ENCODE measurements at places on chromosomes 5 and 9.

DNA sequence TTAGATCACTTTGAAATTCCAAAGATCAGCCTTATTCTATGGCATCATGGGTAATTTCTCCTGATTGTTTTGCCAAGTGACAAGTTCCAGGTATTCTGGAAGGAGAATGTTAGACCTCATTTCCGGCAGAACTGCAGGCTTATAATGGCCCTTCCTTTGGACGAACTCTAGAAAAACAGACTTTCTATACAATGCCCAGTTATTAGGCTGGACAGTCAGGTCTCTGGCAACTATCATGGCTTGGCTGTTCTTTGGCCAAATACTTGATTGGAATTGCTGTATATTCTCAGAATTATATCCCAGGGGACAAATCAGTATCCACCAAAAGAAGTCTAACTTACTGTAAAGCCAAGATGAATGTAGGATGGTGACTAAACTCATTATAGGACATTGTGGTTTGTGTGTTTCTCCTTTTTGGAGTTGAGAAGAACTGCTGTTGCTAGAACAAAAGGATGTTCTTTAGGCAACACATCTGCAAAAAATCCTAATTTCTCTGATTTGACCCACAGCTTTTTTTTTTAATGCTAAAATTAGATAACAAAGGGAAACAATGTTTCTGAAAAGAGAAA lies 69.0 kb downstream of the ADAMTSL1 start:
- peak; percentile 26 for DNase-seq

DNA sequence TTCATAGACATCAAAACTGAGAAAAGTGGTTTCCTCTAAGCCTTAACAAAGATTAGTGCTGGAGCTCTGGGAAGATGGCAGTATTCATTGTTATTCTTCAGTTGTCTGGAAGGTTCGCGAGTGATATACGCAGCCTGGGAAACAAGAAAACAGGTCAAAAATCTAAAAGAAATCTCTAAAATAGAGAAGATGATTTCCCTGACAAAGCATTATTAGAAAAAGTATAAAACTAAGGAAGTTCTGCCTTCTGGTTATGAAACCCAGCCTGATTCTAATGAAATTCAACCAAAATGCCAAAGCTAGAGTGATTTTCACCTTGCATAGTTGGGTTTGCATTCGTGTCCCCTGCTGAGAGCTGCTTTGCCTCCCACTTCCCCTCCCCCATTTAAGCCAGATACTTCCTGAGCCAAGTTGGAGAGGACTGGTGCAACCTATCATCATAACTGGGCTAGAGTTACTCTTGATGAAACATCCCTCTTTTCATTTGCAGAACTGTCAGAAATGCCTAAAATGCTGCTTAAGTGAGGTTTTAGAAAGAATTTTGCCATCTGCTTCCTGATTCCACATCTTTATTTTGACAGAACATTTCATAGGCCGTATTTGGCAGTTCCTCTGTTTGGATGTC lies 48.4 kb downstream of the NDFIP1 start:
- DNase-seq, result peak; percentile 38

- no peak for DNase-seq
Measured at GRCh38 chr5:149294872-149295829, 23.5 kb downstream of the AFAP1L1 start.

- DNase-seq, result peak; percentile 38
Measured at GRCh38 chr9:97695995-97696802, 941 bp downstream of the XPA start.

- DNase-seq, result no peak
Measured at GRCh38 chr9:129076640-129077037, 4.3 kb upstream of the DOLPP1 start.

DNA sequence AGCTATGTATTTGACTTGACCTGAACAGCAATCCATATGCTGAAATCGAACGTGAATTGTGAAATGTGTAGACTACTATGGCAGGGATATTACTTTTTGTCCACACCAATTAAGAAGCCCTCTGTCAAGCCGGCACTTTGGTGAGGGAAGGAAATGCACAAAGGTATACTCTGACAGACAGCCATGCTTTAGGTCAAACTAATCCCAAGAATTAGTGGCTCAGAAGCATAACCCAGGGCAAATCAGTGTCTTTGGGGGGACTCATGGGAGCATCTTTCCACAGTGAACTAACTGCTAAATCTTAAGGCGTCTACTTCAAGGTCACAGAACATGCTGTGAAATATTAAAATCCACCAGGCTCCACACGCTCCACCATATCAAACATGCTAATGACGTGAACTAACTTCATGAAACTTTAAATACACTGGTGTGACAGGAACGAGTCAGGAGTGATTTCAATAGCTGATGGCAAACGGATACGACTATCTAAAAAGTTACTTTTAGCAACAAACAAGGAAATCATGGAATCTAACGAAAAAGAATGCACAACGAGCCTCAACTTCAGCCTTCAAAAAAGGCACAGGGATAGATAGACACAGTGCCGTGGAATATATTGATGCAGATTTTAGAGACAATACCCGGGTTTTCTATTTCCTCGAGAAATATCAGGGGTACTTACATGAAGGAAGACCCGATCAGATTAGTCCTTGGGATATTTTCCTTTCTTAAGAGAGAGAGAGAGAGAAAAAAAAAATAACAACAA lies 527 bp downstream of the MEF2C start:
- DNase-seq, result no peak

GRCh38 chr5:82375488-82376244 lies 97.5 kb upstream of the RPS23 start:
- no peak for DNase-seq

DNA sequence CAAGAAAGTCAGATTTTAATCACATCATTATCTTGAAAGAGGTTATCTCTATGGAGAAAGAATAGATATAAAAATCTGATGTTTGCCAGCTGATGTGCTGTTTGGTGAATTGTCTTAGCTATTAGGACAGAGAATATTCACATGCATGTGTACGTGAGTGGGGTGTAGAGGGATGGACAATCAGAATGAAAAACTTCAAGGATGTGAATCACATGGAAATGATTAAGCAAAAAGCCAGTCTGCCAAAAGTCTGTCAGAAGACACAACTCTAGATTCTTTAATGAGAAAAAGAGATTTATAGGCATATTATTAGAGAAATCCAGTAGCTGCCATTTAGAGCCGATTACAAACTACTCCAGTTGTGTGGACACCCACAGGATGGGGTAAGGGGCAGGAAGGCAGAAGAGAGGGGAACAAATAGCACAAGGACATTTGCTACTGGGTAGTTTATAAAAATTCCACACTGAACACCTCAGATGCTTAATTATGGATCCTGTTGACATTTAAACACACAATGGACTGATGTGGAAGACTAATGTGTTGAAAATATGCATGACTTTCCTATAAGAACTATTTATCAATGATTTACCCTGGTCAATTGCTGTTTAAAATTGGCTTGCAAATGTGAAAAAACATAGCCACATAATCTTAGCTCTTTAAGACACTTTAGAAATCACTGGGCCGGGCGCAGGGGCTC lies 127.4 kb downstream of the PTTG1 start:
- no peak for DNase-seq

- DNase-seq, result no peak
Measured at GRCh38 chr9:68969538-68969937, 44.4 kb downstream of the PRKACG start.

DNA sequence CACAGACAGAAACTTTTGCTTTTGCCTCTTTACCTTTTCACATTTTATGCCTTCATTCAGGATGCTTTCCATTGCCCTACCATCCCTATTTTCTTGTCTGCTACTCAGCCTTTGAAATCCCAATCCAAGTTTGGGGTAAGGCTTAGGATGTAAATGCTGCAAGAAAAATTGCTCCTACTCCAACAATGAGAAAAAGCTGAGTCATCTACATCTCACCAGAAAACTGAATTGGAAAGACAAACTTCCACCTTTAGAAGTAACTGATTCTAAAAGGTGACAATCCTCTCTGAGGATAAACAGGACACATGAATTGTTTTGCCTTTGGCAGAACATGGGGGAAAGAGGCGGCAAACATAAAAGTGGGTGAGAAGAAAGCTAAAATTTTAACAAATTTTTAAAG lies 295.6 kb downstream of the NR2F1-AS1 start:
- DNase-seq, result no peak

GRCh38 chr9:5714501-5715401 lies 85.8 kb downstream of the RIC1 start:
- DNase-seq, result peak; percentile 59

DNA sequence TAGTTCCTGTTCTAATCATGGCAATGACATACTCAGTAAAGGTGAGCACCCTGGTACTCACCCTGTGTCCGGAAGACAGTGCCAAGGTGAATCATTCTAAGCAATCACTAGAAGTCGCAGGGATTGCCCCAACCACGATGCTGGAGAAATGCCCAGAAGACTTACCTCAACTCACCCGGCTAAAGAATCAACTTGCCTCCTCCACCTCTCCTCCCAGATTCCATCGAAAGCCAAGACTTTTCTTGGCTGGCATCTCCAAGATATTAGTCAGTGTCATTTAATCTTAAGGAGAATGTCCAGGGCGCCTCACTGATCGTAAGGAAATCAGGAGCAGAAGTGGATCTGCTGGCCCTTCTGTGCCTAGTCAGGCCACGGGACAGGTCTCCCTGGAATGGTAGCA lies 204.9 kb downstream of the ERCC6L2 start:
- DNase-seq, result no peak

GRCh38 chr5:157431544-157432200 lies 28.3 kb upstream of the NIPAL4 start:
- peak; percentile 71 for DNase-seq

DNA sequence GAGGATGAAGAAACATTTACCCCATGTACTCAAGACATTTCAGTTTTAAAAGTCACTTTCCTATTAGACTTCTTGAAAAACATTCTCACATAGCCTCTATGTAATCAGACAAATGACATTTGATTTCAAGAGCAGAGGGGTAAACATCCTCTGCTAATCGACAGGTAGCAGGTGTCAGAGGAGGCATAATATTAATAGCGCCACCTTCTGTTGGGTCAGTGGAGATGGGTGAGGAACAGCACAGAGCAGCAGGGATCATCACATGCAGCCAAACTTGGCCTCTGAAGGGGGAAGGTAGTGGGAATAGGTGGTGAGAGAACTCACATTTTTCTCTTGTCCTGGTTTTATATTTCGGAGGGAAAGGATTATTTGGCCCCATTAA lies 3.3 kb upstream of the LSM11 start:
- no peak for DNase-seq

GRCh38 chr9:97468658-97469448 lies 32.6 kb upstream of the TMOD1 start:
- peak; percentile 58 for DNase-seq

GRCh38 chr9:97592126-97592525 lies 41.0 kb downstream of the TSTD2 start:
- no peak for DNase-seq

DNA sequence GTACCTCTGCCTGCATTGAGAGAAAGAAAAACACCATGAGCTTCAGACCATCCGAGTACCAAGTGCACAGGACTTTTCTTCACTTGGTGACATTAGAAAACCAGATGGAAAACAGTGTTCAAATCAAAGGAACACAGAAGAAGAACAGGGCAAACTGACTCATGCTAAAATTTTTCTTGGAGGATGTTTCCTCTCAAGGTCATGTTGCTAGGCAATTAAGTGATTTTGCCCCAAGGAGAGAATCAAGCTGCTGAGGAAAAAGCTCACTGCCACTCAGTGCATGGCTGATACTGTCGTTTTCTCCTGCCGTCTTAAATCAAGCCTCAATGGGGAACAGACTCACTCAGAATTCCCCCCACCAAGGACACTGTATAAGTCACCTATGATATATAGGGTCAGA lies 57.9 kb upstream of the SIMC1 start:
- peak; percentile 26 for DNase-seq

- DNase-seq, result no peak
Measured at GRCh38 chr5:102873379-102873932, 118.4 kb downstream of the PAM start.

GRCh38 chr5:29079771-29080170 lies 2041.4 kb upstream of the CDH9 start:
- DNase-seq, result no peak

GRCh38 chr5:98769959-98770208 lies 3.6 kb upstream of the RGMB start:
- no peak for DNase-seq

DNA sequence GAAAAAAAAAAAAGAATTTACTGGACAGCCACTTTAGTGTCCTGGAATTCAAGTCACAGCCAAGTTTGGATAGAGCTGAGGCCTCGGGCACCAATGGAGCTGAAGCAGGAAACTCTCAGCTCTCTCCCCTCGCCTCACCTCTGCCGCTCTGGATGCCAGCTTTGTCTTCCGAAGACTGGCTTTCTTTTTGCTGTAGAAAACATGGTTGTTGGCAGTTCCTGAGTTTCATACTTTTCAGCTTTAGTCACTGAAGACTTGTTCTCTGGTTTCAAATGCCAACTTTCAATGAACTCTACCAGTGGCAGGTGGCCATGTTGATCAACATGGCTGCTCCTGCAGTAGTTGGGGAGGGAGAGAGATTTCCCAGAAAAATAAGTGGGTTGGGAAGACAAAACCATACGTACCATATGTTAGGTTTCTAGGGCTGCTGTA lies 142.2 kb downstream of the SNX18 start:
- no peak for DNase-seq

- no peak for DNase-seq
Measured at GRCh38 chr5:115578657-115579056, 23.6 kb downstream of the TICAM2 start.

DNA sequence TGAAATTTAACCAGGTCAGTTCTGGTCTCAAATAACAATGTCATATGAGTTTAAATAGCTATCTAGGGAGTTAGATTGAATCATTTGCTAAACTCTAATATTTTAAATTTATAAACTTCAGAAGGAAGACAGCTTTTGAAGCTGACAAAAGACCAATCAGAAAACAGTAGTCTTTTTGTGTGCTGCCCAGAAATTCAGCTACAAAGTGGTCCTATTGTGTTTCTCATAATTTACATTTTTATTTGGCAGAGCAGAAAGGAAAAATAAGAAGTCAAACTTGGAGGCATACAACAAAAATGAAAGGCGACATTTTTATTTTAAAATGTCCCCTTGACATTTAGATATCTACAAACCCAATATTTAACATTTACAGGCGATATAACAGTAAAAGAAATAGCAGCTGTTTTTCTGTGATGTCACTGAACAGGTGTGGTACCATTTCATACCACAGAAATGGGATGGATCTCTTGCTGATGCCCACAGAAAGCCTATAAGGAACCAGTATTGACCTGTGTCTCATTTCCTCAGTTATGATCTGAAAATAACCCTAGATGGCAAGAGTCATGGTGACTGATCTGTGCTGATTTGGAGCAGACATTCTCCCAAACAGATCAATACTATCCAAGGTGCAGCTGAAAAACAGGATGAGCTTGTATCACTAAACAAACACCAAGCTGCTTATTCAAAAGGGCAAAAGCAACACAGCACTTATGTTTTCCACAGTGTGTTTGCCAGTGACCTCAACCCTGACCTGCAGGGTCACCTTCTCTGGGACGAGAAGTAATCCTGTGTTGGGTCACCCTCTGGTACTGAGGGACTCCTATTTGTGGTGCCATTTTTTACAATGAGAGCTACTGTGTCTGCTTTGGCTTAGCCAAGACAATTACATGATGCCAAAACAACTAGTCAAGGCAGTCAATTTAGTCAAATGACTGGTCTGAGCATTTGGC lies 3.6 kb upstream of the FST start:
- no peak for DNase-seq

- no peak for DNase-seq
Measured at GRCh38 chr9:135677641-135678168, 14.6 kb downstream of the LCN9 start.

GRCh38 chr5:108730617-108731340 lies 16.9 kb upstream of the FER start:
- no peak for DNase-seq
